ENCODE measurements at places on chromosomes 13 and 19. TPM values are rescaled to one million over a fixed set of nuclear protein-coding genes. Genes with fewer than 3 reads are reported as not detected.

ZNF99 gene
- total RNA-seq = not detected

KLHL1 gene
- not detected for total RNA-seq

KIRREL2 gene
- 0.15 TPM for total RNA-seq

PGLYRP2 gene
- not detected for total RNA-seq

ZSCAN4 gene
- not detected for total RNA-seq

PSG1 gene
- not detected for total RNA-seq

DOHH gene
- 13.8 TPM for total RNA-seq

ZNF418 gene
- total RNA-seq = 2.1 TPM

SLC10A2 gene
- total RNA-seq = not detected

ZNF415 gene
- total RNA-seq = 0.32 TPM

FAM124A gene
- 3.6 TPM for total RNA-seq

CGB2 gene
- not detected for total RNA-seq

MIA gene
- total RNA-seq = not detected

CD33 gene
- total RNA-seq = not detected

CCDC70 gene
- total RNA-seq = not detected

ZNF563 gene
- 0.30 TPM for total RNA-seq

KLF2 gene
- 5.3 TPM for total RNA-seq

EPSTI1 gene
- total RNA-seq = 47.0 TPM

ZNF302 gene
- 14.7 TPM for total RNA-seq
